ENCODE measurements at places on chromosomes 12 and 14.

DNA sequence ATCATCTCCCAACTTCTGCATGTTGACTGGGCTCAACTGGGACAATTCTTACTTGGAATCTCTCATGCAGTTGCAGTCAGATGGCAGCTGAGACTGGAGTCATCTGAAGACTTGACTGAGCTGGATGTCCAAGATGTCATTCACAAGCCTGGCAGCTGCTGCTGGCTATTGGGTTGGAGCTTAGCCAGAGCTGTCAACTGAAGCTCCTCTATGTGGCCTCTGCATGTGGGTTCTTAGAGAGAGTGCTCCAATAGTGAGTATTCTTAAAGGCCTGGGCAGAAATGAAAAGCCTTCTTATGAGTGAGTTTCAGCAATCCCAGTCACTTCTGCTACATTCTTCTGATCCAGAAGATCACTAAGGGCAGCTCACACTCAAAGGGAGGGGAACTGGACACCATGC is 440.9 kb downstream of the LRIG3 start:
- DNase-seq, result no peak

- DNase-seq, result no peak
These were observed 228.0 kb downstream of the MON2 start for GRCh38 chr12:62694632-62695031.

DNA sequence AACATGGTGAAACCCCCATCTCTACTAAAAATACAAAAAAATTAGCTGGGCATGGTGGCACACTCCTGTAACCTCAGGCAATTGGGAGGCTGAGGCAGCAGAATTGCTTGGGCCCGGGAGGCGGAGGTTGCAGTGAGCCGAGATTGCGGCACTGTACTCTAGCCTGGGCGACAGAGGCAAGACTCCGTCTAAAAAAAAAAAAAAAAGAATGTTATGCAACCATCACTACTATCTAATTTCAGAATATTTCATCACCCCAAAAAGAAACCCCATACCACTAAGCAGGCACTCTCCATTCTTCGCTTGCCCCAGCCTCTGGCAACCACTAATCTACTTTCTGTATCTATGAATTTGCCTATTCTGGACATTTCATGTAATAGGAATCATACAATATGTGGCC is 68.8 kb upstream of the AMN start:
- DNase-seq, result no peak

GRCh38 chr12:126537961-126538530 is 1472.8 kb downstream of the AACS start:
- DNase-seq, result no peak

DNA sequence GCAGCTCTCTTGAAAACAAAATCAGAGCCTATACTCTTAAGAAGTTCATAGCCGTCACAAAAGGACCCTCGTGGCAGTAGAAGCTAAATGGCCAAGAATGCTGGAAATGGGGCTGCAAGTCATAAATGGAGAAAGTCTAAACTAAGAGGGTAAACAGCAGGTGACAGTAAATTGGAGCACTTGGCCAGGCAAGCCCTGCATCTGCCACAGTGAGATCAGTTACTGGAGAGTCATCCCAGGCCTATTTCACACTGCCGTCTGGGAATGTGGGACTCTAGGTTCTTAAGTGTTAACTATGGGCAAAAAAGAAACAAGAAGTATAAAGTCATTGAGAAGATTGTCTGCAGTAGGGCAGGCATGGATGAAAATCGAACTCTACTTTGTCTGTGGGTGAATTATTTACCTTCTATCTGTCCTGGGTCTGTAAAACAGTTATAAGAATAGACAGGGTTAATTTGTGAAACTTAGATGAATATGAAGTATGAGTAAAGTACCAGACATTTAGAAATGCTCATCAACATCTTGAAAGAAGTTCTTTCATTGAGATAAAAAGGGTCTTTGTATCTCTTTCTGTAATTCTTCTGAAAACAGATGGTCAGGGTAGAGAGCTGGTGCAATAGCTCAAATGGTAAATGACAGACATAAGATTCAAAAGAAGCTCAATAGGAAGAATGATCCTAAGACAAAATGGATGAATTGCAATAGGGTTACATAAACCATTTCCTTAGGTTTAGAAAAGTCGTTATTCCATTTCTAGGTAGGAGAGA is 792.5 kb downstream of the DIO2 start:
- DNase-seq, result no peak

DNA sequence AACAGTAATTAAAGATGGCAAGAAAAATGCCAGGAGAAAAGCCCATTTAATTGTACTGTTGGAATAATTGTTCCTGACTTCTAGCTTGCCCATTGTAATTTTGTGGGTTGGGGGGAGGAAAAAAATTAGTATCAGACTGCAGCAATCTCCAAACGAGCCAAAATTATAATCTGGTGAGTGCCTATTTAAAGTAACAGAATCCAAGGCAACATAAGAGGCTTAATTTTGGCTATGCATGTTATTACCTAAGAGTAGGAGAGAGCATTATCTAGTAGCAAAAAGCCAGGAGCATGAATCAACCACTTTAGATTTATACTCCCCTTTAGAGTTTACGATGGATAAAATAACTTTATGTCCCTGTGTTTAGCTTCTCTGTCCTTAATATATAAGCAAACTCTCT is 14.6 kb upstream of the DENND5B start:
- no peak for DNase-seq

GRCh38 chr14:30521899-30522736 is 36.8 kb upstream of the G2E3 start:
- no peak for DNase-seq

DNA sequence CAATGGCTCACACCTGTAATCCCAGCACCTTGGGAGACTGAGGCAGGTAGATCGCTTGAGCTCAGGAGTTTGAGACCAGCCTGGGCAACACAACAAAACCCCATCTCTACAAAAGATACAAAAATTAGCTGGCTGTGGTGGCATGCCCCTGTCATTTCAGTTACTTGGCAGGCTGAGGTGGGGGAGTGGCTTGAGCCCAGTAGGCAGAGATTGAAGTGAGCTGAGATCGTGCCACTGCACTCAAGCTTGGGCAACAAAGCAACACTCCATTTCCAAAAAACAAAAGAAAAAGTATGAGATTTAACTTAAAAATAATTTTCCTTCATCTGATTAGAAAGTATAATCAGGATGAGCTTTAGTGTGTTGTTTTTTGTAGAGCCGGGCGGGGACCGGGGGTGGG is 47.9 kb upstream of the BCAT1 start:
- DNase-seq, result no peak

DNA sequence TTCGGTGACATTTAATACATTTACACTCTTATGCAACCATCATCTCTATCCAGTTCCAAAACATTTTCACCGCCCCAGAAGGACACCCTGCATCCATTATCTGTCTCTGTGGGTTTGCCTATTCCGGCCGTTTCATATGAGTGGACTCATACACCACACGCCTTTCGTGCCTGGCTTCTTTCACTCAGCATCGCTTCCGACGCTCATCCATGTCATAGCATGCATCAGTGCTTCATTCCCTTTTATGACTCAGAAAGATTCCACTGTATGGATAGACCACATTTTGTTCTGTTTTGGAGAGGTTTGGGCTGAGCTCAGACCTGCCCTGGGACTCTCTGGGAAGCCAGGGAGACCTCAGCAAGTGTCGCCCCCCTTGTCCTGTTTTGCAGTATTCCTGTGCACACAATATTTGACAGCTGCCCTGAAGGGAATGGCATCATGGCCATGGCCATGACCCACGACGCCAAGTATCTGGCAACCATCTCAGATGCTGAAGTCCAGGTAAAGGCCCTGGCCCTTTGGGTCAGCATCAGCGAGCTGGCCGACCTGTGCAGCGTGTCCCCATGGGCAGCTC is 23.8 kb downstream of the CFAP251 start:
- DNase-seq, result no peak

GRCh38 chr12:32755051-32755653 is 545 bp downstream of the YARS2 start:
- peak; percentile 41 for DNase-seq

DNA sequence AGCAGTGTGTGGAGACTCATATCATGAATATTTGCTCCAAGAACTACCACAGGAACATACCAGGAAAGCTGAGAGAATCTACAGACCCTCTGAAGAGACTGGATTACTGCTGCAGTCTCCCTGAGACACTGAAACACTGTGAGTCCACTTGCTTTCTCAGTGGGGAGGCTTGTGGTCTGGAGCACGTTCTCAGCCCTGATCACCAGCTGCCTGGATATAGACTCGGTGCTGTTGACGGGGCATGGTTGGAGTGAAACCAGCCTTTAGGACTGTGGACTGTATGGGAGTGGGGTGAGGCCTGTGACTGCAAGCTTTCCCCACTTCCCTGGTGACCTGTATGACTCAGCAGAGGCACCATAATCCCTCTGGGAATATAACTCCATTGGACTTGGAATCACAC is 525.8 kb upstream of the FBXO33 start:
- DNase-seq, result no peak

DNA sequence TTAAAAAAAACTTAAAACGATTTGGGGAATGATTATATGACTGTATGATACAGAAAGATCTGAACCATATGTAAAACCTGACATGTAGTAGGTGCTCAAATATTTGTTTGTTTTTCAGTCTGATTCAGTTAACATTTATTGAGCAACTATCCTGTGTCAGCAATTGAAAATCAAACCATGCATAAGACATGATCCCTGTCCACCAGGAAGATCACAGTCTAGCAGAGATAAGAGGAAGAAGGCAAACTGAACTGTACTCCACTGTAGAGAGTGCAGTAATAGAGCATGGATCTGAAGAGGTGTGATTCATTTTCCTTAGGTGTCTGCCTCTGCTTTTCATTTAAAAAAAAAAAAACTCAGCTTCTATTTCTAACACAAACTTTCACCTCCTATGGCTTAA is 7.9 kb upstream of the AK7 start:
- no peak for DNase-seq

GRCh38 chr12:132309596-132310086 is 19.7 kb downstream of the GALNT9 start:
- DNase-seq, result no peak

- no peak for DNase-seq
These were observed 281.5 kb downstream of the CACNA1C start for GRCh38 chr12:2334271-2334670.

DNA sequence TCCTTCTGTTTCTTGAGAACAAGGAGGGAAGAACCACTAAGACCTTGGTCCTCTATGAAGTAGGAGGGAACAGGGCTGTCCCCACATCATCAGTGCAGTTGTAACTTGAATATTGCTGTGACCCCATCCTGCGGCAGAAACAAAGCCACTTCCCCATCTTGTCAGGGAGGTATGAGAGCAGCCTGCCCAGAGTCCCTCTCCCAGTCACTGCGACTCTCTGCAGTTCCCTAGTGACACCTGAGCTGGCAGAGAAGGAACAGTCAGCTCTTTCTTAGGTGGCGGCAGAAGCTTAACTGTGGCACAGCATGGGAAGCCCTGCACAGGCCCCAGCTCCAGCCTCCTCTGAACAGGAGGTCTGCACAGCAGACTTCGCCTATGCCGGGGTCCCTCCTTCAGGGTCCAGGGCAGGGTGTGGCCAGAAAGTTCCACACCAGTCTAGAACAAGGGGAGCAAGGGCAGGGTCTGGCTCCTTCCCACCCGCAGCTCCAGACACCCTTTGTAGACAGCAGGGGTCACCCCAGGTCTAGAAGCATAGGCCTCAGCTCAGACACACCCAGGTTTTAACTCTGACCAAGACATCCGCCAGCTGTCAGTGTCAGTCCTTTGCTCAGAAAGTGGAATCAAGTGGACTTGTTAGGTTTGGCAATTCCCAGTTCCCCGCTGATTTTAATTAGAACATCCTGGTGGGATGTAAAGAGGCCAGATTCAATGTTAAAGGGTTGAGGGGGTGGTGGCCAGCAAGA is 36.8 kb downstream of the DEGS2 start:
- no peak for DNase-seq

- DNase-seq, result no peak
These were observed 20.7 kb upstream of the NEK9 start for GRCh38 chr14:75147423-75148071.

DNA sequence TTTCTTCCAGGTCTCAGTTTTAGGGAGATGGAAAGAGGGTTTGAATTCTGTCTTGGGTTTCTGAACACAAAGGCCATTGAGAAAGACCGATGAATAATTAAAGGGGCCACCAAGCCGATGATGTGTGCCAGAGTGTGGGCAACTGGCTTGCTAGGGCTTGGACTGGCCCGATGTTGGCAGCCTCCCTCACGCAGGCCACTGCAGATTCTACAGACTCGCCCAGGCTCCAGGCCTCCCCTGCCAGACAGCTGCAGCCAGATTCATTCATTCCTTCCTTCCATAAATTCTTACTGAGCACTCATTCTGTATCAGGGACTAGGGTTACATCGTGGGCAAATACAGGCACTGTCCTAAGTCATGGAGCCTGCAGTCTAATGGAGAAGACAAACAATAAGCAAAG is 34.9 kb downstream of the ACTN1 start:
- no peak for DNase-seq

DNA sequence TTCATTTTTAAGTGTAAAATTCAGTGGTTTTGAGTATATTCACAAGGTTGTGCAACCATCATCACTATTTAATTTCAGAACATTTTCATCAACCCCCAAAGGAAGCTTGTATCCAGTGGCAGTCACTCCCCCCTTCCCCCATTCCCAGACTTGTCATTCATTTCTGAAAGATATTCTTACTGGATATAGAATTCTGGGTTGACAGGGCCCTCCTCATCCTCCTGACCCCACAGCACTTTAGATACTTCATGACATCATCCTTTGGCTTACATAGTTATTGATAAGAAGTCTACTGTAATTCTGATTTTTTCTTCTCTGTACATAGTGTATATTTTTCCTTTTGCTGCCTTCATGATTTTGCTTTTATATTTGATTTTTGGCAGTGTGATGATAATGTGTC is 8.8 kb upstream of the ADGRD1 start:
- DNase-seq, result no peak

GRCh38 chr14:104290058-104290667 is 151.8 kb downstream of the KIF26A start:
- no peak for DNase-seq

DNA sequence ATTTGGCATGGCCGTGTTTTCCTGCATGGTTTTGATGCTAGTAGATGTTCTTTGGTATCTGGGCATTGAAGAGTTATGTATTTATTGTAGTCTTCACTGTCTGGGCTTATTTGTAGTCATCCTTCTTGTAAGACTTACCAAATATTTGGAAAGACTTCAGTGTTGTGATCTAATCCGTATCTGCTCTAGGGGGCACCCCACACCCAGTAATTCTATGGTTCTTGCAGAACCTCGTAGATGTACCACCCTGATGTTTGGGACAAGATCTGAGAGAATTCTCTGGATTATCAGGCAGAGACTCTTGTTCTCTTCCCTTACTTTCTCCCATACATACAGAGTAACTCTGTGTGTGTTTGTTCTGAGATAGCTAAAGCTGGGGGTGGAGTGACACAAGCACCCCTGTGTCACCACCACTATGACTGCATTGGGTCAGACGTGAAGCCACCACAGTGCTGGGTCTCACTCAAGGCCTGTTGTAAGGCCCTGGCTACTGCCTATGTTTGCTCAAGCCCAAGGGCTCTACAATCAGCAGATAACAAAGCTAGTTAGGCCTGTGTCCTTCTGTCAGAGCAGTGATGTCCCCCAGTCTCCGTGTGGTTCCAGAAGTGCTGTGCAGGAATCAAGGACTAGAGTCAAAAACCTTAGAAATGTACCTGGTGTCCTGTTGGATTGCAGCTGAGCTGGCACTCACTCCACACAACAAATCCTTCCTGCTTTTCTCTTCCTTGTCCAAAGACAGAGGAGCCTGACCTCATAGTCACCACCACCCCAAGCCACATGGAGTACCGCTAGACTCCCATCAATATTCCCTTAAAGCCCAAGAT is 9.6 kb downstream of the RDH16 start:
- no peak for DNase-seq

Data from stimulated activated CD8-positive, alpha-beta memory T cell treated with anti-CD3 and anti-CD28 coated beads, Interleukin-4, amount 100 ng/mL, for 4 hours (primary cell).